ENCODE measurements at places on chromosomes 12 and 14. TPM values are rescaled to one million over a fixed set of nuclear protein-coding genes. Genes with fewer than 3 reads are reported as not detected.
A peak's percentile ranks its signal among the peaks of the same experiment; 100 is the strongest.

DNA sequence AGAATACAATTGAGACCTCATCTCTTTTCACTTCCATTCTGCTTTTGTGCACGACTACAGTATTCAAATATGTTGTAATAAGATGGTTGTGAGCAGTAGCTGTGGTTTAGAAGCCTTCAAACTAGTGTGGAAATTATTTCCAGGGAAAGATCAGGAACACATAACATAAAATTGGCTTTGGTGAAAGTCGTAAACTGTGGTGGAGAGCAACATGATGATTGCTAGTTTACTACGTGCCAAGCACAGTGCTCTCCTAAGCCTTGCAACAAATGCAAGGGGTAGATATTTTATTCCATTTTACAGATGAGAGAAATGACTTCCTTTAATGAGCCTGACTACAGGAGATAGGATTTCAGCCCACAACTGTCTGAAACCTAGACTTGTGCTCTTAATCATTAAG is 172.4 kb upstream of the LMNTD1 start:
- DNase-seq, result no peak

GRCh38 chr12:115209230-115209629 is 525.3 kb upstream of the TBX3 start:
- DNase-seq, result no peak

DNA sequence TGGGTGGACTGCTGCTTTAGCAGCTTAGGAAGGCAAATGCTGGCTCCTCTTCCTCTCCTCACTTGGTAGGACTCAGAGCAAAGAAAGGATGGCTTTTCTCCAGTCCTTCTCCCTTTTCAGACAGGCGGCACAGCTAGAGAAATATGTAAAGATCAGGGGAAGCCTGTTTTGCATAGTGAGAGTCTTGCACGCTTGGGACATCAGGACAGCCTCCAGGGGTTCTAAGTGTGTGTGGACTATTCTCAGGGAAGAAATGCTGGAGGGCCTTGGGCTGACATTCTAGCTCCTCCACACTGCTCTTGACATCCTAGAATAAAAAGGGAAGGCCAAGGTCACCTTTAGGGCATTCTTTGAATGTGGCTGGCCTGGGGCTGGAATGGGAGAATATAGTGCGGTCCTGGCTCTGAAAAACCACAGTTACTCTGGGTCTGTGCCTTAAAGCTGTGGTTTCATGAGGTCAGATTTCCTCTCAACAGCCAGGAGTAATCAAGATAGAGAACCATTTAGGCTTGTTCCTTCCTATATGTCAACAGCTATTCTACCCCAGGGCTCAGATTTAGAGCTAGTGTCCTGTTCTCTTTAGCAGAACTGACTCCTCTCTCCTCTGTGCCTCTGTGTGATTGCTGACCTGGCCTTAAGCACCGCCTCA is 24.3 kb downstream of the CMA1 start:
- no peak for DNase-seq

DNA sequence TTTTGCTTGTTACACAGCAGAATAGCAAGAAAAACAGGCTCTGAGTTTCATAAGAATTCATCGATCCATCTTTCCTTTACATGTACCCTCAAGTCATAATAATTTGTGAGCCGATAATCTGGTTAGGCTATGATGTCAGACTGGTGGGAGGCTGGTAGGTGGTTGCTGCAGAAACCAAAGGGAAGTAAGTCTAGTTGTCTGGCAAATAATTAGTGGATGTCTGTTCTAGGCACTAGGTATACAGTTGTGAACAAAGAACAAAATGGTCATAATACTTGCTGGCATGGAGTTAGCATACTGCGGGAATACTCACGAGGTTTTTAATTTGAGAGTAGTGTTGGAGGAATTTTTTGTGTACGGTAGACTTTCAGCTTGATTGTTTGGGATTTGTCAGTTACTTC is 8.8 kb downstream of the SUSD6 start:
- no peak for DNase-seq

- no peak for DNase-seq
Observed at GRCh38 chr12:12008931-12009611, 61.7 kb upstream of the BCL2L14 start.

DNA sequence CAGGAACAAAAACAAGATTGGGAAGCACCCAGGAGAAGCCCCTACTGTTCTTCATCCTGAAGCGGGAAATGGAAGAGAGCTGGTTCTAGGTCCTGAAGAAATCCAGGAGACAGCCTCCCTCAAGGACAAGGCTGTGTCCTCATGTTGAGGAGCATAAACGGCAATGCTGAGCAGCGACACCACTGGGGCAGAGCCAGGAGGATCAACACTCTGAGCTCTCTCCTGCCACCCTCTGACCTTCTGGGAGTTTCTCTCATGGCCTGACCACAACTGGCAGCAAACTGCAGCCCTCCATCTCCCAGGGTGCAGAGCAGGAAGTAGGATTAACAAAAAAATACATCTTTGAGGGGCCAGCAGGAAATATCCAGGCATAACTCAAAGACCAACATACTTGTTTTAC is 1292.2 kb upstream of the TMEM132C start:
- no peak for DNase-seq

GRCh38 chr12:89225401-89225800 is 126.9 kb downstream of the DUSP6 start:
- no peak for DNase-seq

DNA sequence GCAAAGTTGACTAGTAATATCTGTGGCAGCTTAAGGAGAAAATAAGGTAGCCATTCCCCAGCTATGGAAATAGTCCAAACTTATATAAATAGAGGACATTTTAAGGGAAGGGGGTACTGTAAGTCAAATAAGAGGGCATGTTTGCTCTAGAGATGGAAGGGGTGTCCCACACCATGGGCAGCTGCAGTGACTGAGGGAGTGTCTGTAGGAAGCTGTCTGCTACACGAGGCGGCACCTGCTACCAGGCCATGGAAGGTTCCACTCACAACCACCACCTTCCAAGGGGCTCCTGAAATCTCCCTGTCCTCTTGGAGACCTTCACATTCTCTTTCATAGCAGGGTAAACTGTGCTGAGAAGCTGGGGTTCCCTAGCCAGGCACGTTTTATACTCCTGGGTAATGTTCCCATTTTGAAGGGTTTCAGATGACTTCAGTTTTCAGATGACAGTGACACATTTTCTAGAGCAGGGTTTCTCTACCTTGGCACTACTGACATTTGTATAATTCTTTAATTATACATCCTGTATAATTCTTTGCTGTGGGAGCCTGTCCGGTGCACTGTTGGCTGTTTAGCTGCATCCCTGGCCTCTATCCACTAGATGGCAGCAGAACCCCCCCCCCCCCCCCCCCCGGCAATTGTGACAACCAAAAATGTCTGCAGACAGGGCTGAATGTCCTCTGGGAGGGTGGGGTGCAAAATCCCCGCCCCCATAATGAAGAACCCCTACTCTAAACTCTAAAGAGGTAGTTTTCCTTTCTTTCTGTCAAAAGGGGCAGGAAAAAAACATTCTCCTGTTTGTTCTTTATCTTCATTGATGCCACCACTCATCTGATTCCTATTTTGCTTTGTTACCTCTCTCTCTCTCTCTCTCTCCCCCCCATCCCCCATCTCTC is 11.6 kb upstream of the SMCO2 start:
- no peak for DNase-seq

DNA sequence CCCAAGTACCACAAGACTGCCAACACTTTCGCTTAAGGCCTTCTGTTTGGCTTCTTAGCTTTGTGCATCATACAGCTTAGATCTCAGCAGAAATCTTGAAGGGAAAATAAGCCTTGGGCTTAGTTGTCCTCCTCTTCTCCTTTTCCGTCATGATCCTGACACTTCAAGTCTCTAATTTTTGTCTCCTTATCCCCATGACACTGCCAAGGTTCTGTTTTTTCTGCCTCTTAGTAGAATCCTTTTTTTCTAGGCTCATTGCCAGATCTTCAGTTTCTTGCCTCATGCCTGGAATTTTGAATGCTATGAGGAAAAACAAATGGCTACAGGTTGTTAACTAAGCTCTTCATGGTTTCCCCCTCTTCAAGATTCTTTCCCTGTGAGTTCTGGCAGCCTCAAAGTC is 450.4 kb downstream of the LRFN5 start:
- peak; percentile 13 for DNase-seq

Gene CRY1
- 37.2 TPM for total RNA-seq

Gene UNC79
- total RNA-seq, result 0.94 TPM

Gene WNT1
- total RNA-seq, result 0.20 TPM

Data from lung (tissue), 17 donors.